ENCODE measurements at places on chromosomes 1 and 21.

- DNase-seq = no peak
These were observed 176.4 kb downstream of the RGS7 start for GRCh38 chr1:241180569-241180968.

- no peak for DNase-seq
These were observed 16.6 kb downstream of the DDAH1 start for GRCh38 chr1:85448358-85448757.

- no peak for DNase-seq
These were observed 19.5 kb downstream of the MAP7D1 start for GRCh38 chr1:36175137-36176095.

- DNase-seq = no peak
These were observed 97.8 kb upstream of the BMP8A start for GRCh38 chr1:39393645-39394044.

DNA sequence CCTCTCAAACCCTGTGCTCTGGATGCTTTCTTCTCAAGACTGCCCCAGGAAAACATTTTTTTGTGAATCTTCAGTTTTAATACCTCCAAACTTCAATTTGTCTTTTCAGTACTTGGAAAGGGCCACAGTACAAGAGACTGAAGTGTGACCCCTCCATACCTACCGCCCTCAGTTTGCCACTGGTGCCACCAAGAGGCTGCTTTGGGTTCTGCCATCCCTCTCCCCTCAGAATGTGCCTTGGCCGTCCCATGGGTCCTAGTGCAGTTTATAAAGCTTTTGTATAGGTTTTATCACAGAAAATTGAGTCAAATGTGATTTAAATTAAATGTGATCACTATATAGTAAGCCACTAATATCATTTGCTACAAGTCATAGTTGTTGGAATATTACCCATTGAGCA, 60.8 kb upstream of the PGD start:
- peak; percentile 64 for DNase-seq

DNA sequence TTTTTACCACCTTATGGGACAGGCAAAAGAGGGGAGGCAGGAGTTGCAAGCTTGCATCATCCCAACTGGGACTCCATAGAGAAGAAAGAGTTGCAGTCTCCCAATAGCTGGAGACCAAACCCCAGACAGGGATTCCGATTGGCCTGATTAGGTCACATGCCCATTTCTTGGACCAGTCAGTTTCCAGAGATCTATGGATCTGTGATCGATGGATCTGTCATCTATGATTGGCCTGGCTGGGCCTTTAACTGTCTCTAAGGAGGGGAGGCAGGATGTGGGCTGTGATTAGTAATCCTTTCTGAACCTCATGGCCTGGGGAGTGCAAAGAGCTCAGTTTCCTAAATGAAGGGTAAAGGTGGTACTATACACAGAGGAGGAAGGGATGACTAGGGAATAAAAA, 252.1 kb downstream of the MATN1 start:
- DNase-seq = no peak

GRCh38 chr21:33668180-33668579, 25.9 kb downstream of the ITSN1 start:
- no peak for DNase-seq

- no peak for DNase-seq
These were observed 1.4 kb downstream of the NUCKS1 start for GRCh38 chr1:205748403-205749233.

GRCh38 chr1:15075817-15076216, 77.7 kb upstream of the TMEM51 start:
- no peak for DNase-seq

- DNase-seq = no peak
These were observed 10.6 kb downstream of the COL16A1 start for GRCh38 chr1:31693231-31693630.

- DNase-seq = no peak
These were observed 156.0 kb downstream of the SLC45A1 start for GRCh38 chr1:8473891-8474300.

- DNase-seq = no peak
These were observed 3.1 kb downstream of the ILDR2 start for GRCh38 chr1:166972193-166972592.

DNA sequence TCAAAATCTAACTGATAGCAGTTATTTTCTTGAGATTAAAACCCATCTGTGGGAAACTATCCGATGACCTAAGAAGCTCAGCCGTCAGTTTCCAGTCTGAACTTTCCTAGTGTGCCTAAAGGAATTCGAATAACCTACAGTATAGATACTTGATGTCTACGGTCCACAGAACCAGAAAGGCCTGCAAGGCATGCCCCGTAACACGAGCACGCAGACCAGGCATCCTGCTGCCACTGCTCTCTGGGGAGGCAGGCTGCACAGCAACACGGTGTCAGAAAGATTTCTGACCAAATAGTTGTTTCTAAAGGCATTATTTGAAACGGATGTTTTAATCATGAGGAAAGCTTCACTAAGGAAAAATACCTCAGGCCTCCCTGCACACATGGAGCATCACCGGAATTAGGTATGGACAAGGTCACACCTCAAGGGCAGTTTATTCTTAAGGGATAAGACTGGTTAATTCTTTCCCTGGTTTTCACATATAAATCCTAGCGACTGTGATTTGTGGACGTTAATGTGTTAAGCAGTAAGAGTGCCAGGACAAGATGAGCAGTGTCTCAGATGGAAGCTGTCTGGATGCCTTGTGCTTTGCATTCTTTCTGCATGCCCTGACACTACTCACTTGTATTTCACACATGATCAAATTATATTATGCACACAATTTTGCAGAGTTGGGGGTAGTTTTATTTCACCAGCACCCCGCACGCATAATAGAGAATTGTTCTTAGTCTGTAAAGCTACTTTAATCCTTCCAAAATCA, 49.0 kb upstream of the NADK start:
- peak; percentile 18 for DNase-seq

GRCh38 chr1:169456029-169456428, 28.8 kb upstream of the CCDC181 start:
- DNase-seq = no peak

GRCh38 chr1:198333744-198334143, 176.9 kb downstream of the NEK7 start:
- no peak for DNase-seq

DNA sequence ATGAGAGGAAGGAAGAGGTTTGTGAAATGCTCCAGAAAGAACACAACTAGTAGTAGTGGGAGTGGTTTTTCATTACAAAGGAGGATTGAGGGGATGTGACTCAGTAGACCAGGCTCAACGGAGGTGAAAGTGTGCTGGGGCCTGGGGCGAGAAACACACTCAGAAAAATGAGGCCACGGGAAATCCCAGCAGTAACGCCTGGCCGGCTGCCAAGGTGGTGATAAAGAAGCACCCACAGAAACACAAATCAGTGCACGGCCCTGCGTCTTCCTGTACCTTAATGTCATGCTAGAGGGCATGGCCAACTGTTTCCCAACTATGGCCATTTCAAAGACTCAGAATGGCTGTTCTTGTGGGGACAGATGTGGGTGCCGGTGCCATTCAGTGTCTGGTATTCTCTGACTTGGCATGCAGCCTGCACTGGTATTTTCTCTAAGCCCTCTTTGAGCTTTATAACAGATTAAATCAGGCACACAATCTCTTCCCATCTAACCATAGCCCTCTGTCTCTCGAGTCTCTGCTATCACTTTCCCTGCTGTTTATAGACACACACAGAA, 38.2 kb downstream of the URB2 start:
- DNase-seq = no peak

DNA sequence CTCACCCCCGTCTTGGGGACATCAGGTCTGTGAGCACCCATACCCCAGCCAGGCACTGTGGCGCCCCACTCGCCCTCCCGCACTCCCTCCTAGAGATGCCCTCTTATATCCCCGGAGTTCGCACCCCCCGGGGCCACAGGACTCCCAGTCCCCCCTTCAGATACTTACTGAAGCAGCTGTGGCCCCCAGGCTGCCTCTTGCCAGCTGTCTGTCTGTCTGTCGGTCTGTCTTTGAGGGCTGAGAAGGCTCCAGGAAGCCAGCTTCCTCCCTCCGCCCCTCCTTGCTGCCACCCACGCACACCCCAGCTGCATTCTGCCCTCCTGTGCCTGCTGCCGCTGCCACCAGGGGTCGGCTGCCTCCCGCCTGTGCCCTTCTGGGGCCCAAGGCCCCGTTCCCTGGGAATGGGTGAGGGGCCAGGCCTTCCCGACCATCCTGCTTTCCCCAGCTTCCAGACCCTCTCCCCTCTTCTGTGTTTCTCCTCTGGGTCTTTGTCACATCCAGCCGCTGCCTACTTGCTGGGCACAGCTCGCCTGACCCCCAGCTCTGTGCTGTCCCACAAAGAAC, at the start of gene PTPN7:
TSS of gene PTPN7 (minus strand) at position 226 of the 564 bp plus-strand sequence. CDS start 1,200 bp downstream, outside the sequence.
- no peak for DNase-seq

DNA sequence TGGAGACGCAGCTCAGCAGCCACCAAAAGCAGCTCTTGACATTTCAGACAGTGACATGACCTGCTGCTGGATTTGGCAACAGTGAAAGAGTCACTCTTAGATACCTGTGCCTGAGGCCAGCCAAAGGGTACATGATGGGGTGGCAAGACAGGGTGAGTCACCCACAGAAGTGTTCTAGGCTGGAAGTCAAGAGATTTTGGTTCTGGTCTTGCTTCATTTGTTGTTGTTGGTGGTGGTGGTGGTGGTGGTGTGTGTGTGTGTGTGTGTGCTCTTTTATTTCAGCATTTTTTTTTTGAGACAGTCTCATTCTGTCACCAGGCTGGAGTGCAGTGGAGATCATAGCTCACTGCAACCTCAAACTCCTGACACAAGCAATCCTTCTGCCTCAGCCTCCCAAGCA, 25.8 kb downstream of the SHISAL2A start:
- DNase-seq = no peak

GRCh38 chr1:168709405-168710363, 19.3 kb downstream of the DPT start:
- DNase-seq = no peak

DNA sequence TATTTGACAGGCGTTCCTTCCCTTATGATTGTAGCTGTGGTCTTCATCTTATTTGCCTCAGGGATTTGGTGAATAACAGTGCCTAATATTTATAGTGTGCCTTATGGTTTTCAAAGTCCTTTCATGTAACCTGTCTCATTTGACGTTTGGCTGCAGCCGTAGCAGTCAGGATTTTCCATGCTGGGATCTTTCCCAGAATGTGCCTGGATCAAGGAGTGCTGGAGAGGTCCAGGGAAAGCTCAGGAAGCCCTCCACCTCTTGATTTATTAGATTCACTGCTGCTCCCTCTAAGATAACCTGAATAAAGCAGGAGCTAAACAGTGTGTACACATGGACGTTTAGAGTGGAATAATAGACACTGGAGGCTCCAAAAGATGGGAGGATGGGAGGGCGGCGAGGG, 5.2 kb downstream of the C1orf21 start:
- DNase-seq = no peak

GRCh38 chr1:178094739-178095645, 1.1 kb downstream of the RASAL2 start:
- no peak for DNase-seq

- no peak for DNase-seq
These were observed 648.0 kb upstream of the PLXNA2 start for GRCh38 chr1:208892147-208892546.

GRCh38 chr1:214439352-214440119, 111.9 kb downstream of the PTPN14 start:
- peak; percentile 56 for DNase-seq

GRCh38 chr1:156740237-156740740, 599 bp downstream of the MRPL24 start:
- DNase-seq = no peak

DNA sequence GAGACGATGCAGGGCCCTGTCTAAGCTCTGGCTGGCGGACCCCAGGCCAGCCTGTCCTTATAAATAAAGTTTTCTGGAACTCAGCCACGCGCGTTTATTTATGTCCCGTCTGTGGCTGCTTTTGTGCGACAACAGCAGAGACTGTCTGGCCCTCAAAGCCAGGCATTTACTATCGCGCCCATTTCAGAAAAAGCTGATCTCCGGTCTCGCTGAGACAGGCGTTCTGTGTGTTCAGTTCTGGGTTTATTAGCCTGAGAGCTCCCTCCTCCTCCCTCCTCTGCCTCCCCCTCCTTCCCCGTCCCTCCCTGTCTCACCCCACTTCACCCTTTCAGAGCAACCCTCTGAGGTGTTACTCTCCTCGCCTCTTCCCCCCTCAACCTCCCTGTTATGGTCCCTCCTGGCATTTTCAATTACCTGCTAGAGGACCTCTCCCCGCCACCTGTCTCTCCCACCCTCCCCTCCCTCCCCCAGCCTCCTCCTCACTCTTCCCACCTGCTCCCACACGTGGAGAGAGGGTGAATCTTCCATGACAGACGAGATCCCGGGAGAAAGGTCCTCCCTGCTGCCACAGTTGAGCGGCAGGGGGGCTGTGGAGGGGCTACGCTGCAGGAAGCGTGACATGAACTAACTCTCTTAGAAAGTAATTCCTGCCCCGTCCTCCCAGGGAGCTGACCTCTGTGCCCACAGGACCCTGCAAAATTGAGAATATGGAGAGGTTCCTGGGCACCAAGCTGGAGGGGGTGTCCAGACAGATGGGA, 59.9 kb downstream of the SPSB1 start:
- peak; percentile 74 for DNase-seq

DNA sequence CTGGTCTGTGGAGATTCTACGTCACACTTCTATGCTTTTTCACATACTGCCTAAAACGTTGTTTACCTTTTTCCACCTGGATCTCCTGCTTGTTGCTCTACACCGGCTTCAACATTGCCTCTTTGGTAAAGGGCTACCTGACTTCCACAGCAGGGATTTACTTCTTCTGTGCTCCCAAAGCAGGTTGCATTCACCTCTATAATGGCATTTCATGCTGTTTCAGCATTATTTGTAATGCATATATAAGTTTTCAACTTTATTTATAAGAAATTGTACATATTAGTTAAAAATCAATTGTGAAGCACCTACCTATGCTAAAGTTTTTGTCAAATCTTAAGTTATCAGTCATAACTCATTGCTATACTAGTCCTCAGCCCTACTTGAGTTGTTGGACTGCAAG, 55.4 kb downstream of the DDAH1 start:
- DNase-seq = no peak

DNA sequence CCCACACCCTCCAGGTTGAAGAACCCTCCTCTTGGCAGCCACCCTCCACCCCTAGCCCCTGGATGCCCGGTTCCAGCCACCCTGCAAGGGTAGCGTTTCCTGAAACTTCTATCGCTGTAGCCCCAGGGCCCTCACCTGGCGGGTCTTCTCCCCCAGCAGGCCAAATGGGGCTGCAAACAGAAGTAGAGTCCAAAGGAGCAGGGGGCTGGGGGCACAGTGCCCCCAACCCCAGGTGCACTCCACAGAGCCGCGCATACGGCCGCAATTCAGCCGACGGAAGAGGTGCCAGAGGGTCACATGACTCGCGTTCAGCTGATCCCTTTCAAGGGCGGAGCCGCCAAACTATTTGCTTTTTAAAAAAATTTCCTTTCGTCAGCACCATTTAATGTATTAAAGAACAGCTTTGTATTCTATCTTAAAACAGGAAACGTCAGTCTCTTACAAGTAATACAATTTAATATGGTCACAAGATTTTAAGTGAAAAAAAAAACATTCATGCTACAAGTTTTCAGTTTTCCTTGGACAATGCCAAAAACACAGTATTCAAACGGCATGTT, at the start of gene GLMP:
TSS of gene GLMP (minus strand) at position 289 of the 557 bp plus-strand sequence. CDS start at position 255, 34 bp downstream.
- DNase-seq = peak; percentile 46

- DNase-seq = no peak
These were observed 38.7 kb downstream of the GNPAT start for GRCh38 chr1:231279683-231280082.

All from WERI-Rb-1 (cell line).